ENCODE measurements at places on chromosomes 11 and 22.
A peak's percentile ranks its signal among the peaks of the same experiment; 100 is the strongest.

GRCh38 chr22:27466778-27467438 is 334.6 kb downstream of the MN1 start:
- no peak for DNase-seq

DNA sequence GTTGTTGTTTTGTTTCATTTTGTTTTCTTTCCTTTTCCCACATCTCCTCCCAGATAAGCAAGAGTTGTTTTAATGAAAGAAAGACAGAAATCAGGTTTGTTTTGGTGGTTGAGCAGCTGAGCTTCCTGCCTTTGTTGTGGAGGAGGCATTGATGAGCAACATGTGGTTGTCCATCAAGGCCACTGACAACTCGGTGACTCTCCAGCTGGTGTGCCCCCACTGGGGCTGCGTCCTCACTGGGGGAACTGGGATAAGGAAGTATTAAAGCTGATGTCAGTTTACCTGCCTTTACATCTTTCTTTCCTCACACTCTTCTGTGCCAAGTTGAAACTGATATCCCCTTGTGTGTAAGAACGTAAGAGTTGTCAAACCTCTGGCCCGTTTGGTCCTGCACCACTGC is 5.9 kb downstream of the VPS26B start:
- no peak for DNase-seq

- DNase-seq = no peak
Observed at GRCh38 chr11:45082744-45083543, 63.5 kb upstream of the PRDM11 start.

DNA sequence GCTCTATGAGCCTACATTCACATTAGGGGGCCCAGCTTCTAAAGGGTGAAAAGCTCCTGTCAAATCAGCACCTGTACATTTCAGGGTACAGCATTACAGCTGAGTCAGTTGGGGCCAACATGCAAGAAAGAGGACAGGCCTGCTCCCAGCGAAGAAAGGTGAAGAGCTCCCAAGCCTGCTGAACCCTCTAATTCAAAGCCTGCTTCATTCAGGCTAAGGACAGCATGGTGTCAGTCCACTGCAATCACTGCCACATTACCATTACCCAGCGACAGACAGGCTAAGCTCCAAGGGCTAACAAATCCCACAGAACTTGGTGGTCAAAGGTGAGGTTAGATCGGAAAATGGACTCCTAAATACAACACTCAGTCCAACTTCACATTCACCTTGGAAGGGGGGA is 65.4 kb upstream of the CHRM4 start:
- no peak for DNase-seq

- peak; percentile 45 for DNase-seq
Observed at GRCh38 chr11:12088047-12088481, 22.3 kb upstream of the MICAL2 start.

DNA sequence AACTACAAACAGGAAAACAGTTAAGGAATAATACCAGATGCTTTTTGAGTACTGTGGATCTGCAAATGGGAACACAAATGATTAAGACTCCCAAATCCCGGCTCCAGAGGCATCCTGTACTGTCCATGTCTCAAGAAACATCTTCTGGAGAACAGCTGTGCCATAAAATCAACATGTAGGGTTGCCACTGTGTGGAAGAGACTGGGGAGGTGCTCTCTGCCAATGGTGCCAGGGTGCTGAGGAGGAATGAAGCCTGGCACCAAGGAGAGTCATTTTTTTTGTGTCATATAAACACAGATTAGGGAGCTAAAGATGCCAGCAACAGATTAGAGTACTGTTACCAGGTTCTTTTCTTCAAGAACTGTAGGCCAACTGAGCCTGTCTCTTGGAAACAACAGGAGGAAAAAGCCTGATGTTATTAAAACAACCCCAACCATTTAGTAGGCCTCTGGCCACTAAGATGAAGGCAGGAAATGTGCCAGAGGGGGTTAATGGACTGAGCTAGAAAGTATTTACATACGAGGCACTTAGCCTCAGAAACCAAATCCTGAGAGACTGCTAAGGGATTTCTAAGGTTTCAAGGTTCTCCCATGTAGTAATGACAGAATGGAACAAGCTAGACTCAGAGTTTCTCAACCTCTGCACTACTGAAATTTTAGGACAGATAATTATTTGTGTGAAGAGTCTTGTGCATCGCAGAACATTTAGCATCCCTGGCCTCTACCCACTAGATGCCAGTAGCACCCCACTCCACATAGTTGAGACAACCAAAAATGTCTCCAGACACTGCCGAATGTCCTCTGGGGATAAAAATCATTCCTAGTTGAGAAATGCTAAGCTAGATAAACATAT is 54.6 kb upstream of the CHRM4 start:
- no peak for DNase-seq
